Stimulated activated CD4-positive, alpha-beta T cell treated with anti-CD3 and anti-CD28 coated beads, TNF-alpha, amount 100 ng/mL, for 48 hours (primary cell): ENCODE measurements at places on chromosomes 4 and X.

GRCh38 chr4:113560579-113560978 is 201.0 kb downstream of the CAMK2D start:
- DNase-seq: no peak

GRCh38 chr4:124104628-124105027 is 607.9 kb downstream of the ANKRD50 start:
- no peak for DNase-seq

GRCh38 chr4:108171339-108172230 is 2.9 kb upstream of the LEF1 start:
- peak; percentile 36 for DNase-seq

GRCh38 chrX:13898603-13899002 is 81.7 kb upstream of the GPM6B start:
- DNase-seq: no peak

GRCh38 chr4:3313139-3313538 is 20.3 kb downstream of the RGS12 start:
- DNase-seq: no peak

GRCh38 chr4:101958547-101958946 is 168.0 kb downstream of the BANK1 start:
- DNase-seq: no peak

- no peak for DNase-seq
Measured at GRCh38 chrX:72107841-72108595, 23.7 kb downstream of the RTL5 start.

DNA sequence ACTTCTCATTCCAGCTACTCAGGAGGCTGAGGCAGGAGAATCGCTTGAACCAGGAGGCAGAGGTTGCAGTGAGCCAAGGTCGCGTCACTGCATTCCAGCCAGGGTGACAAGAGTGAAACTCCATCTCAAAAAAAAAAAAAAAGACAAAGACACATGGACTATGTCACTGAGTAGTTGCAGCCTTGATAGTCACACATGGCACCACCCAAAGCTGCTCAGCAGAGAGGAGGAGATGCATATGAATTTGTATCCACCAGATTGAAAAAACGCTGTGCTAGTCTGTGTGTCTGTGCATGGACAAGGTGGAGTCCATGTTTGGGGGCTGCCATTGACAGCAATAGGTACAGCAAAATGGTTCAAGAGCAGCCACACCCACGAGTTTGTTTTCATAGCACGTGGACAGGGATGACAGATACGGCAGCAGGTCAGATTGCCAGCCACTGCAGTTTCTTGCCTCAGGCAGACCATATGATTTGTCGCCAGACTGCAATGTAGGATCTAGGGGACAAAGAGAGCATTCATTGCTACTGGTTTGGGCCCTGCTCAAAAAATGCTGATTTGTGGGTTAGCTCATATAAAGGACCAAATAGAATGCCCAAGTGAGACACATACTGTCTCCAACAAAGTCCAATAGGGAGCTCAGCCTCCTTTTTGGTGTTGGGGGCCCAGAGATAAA is 89.9 kb downstream of the CEP135 start:
- no peak for DNase-seq

DNA sequence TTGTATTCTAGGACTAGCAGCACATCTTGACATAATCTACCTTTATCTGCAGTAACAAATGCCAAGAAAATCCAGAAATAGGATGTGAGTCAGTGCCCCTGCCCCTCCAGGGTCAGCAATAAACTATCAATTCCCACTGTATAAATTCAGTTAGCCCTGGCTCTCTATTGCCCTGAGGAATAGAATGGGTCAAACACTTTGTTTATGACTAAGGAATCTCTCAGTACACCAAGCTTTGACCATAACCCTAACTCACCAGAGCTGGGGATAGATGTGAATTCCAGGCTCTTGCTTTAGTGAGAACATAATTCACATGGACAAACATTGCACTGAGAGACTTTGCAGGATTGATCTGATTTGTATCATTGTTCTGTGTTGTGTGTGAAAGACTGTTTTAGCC is 82.3 kb downstream of the CXXC4 start:
- DNase-seq: no peak

DNA sequence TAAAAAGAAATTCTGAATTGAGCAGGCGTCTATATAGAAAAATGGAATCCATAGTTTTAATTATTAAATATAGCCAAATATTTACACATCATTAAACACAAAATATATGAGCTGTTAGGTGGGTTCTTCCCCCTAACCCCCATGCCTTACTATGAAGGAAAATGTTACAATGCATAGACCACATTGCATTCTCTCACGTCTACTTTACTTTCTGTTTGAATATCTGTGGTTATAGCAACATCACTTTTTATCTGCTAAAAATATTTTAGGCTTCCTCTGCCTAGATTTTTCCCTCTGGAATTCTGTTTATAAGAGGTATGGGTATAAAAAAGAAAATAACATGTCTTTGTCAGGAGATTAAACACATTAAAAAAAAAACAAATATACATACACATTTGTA is 73.1 kb downstream of the MAML3 start:
- DNase-seq: no peak

GRCh38 chr4:13980317-13981310 is 353.1 kb upstream of the BOD1L1 start:
- DNase-seq: no peak

DNA sequence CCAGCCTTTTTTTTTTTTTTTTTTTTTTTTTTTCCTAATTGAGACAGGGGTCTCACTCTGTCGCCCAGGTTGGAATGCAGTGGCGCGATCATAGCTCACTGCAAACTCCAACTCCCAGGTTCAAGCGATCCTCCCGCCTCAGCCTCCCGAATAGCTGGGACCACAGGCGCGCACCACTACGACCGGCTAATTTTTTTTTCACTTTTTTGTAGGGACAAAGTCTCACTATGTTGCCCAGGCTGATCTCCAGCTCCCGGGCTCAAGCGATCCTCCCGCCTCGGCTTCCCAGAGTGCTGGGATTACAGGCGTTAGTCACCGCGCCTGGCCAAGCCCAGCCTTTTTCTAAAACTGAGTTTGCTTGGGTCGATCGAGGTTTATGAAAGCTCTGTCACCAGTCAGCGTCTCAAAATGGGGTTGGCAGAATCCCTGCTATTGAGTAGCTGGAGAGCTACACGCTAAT is 1.3 kb upstream of the OTUD5 start:
- DNase-seq: no peak

DNA sequence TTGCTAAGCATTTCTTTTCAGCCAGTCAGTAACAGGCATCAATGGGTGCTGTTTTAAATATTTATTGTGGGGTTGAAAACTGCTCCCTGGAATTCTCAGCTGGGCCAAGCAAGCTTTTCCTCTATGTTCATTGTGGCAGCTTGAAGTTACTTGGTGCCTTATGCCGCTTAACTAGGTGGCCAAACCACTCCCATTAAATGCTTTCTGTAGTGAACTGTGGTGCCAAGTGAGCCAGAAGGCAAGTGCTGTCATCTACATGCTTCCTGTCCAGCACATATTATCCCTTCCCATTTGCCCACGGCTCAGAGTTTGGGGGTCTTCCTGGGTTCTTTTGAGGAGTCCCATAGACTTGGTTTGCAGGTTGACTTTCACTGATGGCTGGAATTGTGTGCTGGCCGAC is 64.8 kb downstream of the TAB3 start:
- DNase-seq: no peak

GRCh38 chr4:129897111-129897510 is 801.2 kb downstream of the C4orf33 start:
- no peak for DNase-seq

DNA sequence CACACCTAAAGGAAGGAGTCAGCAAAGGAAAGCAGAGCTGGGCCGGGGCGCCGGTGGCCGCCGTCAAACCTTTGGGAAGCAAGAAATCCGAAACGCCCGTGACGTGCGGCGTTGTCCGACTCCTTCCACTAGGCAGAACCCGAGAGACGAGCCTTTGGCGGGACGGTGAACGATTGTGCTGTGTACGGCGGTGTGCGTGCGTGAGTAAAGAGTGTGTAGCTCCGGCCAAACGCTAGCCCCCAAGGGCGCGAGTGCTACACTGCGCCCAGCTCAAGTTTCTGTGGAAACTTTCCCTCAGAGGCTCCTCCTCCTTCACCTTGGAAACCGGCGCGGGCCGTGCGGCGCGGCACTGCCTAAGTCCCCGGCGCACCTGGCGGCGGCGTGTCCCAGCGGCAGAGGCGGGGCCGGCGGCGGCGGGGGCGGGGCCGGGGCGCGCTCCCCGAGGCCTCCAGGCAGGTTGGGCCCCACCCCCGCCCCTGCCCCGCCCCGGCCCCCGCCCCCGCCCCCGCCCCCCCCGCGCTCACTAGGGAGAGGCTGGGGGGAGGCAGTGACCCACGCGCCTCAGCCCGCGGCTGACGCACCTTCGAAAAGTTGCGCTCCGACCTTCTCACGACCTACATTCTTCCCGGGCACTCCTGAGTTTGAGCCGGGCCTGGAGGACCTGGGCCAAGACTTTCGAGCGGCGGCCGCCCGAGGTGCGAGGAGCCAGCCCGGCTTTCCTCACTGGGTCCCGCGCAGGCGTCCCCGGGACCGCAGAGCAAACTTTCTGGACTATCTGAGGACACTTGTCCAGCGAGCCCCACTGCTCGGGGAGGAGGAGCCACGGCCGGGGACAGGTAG is at the start of gene FHIP1A:
TSS of gene FHIP1A (plus strand) at position 547 of the 840 bp plus-strand sequence. CDS start 157,084 bp downstream, outside the sequence.
- peak; percentile 61 for DNase-seq

DNA sequence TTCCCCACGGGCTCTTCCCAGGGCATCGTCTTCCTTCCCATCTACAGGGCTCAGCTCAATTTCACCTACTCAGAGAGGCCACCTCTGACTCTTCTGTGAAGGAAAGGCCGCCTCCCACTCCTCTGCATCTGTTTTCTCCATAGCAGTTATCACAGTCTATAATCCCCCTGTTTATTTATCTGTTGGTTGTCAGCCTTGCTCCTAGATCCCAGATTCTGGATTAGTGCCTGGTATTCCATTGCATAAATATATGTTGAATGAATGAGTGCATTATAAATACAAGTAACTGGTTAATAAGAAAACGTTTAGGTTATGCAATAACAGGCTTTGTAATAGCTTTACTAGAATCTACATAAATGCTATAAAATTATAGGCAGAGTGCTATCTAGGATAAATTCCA is 52.9 kb downstream of the NSG1 start:
- DNase-seq: no peak
